Stimulated activated CD8-positive, alpha-beta memory T cell treated with anti-CD3 and anti-CD28 coated beads, Interleukin-4, amount 100 ng/mL, for 4 hours (primary cell): ENCODE measurements at places on chromosomes 2 and 18.

DNA sequence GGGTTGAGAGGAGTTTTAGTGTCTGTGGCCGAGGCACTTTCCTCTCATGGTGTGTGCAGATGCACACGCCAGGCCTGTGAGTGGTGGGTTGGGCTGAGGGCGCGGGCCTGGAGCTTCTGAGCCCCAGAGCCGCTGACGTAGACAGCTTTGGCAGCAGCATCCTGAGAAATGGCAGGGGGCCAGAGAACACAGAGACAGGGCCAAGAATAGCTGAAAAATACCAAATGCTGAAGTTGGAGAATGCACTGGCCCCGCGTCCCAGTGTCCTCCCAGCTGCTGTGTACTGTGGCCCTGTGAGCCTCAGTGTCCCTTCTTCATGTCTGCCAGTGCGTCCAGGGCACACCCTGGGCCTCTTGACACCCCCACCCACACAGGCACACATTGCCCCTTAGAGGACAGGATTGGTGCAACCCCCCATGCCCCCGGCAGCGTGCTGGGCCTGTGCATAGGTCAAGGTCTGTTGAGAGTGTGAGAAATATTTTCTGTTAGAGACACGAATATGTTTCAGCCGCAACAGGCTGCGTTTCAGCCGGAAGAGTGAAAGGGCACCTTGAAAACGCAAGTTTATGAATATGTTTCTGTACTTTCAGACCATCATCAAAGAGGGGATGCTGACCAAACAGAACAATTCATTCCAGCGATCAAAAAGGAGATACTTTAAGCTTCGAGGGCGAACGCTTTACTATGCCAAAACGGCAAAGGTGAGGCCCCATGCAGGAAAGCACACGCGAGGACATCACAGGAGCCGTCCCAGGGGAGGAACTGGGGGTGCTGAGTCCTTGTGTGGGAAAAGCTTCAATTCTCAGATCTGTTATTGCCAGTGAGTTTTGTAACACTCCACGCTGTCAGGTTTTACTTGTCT, 33.6 kb downstream of the DGKD start:
- no peak for DNase-seq

DNA sequence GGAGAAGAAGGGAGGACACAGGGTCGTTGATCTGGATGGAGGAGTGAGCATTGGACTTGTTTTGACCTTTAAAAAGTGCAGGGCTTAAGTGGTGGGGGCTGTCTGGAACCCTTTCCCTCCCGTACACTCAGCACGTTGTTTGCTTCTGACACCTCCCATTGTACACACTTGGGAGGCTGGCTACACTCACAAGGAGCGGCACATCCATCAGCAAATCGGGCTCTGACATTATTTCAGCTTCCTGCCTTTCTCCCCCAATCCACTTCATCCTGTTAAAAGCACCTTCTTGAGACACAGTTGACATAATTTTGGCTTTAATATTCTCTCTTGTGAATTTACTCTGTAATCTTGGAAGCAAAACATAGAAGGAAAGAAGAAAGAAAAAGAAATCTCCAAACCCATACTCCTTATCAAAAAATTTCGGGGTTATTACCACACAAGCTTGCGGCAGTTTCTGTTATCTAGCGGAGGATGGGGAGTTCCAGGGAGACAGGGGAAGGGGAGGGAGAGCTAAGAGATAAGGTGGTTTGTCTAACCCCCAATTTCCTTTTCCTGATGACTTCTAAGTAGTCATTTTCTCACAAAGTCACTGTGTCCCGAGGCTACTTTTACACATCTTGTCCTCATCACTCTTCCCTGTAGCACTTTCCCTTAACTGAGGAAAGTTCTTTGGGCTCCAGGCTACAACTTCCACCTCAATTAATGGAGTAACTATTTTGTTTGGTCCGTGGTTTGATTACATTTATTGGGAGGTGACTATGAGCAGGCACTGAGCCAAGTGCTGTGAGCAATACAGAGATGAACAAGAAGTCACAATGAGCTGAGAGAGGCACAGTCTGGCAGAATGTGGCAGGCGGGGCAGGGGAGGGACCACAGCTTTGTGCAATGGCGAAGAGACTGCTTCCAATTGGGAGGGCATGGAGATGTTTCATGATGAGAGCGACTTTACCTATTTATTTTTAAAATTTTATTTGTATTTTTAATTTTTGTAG, 240.1 kb upstream of the MEX3C start:
- DNase-seq: no peak

DNA sequence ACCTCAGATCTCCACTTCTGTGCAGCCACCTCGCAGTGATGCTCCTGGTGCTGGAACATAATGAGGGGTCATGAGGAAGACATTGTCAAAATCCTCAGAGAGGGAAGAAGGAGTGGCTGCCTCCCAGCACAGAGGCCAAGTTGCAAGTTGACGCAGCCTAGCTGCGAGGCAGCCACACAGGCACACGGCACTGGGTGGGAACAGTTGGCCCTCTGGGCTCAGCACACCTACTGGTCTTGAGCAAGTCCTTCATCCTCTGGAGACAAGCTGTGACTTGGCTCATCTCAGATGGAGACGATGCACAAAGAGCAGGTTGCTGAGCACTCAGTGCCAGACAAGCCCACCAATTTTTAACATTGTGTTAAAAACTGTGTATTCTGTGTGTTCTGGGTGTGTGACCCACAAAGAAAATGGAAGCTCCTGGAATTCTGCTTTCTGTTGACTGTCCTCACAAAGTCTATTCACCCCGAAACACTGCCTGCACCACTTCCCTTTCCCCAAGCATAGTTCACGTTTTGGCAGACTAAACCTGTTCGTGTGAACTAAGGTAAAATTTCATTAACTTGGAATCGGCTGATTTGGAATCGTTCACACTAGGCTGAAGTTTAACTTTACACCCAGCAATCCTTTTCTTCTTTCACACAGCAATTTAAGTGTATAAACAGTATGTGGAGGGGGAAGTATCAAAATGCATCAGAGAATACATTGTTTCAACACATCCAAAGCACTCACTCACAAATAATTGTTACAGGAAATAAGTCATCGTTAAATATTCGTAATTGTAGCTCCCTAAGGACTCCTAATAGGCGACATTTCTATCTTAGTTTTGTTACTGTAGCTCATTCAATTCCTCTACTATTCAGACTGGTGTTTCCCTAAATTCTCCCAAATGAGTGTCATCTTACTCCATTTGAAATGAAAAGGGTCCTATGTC, 266.6 kb upstream of the ID2 start:
- no peak for DNase-seq

GRCh38 chr2:161141033-161141432, 19.2 kb upstream of the TANK start:
- DNase-seq: no peak
